Muscle of back (tissue), 13 donors: ENCODE measurements at places on chromosomes 16 and 17. TPM values are rescaled to one million over a fixed set of nuclear protein-coding genes. Genes with fewer than 3 reads are reported as not detected.
A peak's percentile ranks its signal among the peaks of the same experiment; 100 is the strongest.

DNA sequence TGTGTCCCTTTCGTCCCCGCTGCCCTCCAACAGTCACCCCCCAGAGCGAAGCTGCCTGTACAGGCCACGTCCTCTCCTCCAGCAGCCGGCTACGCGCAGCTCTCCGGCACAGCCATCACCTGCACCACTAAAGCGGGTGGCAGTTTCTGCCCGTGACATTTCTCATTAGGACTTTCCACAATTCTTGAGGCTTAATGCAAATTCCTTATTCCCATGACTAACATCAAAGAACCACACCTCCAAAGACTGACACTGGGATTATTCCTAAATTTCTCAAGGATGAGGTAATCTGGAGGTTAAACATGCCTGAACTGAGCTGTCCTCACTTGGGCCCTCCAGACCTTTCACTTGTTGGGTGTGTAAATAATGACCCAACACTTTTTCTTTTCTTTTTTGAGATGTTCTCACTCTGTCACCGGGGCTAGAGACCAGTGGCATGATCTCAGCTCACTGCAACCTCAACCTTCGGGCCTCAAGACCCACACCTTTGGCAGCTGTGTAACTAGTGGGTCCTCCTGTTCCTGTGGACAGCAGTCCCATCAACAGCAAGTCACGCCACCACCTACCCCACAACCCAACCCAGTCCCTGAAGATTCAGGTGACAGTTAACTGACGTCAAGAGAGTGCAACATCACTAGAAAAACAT lies 11.7 kb downstream of the ANKRD11 start:
- no peak for DNase-seq

DNA sequence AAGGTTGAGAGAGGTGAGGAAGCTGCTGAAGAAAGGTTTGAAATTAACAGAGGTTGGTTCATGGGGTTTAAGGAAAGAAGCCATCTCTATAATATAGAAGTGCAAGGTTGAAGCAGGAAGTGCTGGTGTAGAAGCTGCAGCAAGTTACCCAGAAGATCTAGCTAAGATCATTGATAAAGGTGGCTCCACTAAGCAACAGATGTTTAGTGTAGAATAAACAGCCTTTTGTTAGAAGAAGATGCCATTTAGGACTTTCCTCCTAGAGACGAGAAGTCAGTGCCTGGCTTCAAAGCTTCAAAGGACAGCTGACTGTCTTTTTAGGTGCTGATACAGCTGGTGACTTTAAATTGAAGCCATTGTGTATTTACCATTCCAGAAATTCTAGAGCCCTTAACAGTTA lies 29.3 kb downstream of the GOSR1 start:
- DNase-seq, result no peak

DNA sequence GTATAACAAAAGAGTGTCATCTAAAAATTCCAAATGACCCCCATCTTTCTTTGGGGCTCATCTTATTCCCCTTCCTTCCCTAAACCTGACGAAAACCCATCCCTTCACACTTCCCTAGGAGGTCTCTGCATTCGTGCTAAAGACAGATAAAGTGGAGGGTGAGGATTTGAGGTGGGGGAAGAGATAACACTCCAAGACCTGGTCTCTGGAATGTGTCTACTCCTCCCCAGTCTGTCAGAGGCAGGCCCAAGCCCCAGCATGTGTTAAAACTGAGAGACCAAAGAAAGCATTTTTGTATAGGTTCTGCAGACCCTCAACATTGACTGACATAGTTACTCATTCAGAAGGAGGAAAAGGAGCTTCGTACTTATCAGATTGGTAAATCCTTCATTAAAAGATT lies 11.0 kb upstream of the LHX1 start:
- no peak for DNase-seq

- peak; percentile 78 for DNase-seq
These were observed at the start of gene P3H4 for GRCh38 chr17:41811549-41812380. Gene P3H4 (minus strand): TSS chr17:41811949. CDS start chr17:41811915, 34 bp downstream.

- no peak for DNase-seq
These were observed 28.9 kb upstream of the CMIP start for GRCh38 chr16:81415751-81416150.

DNA sequence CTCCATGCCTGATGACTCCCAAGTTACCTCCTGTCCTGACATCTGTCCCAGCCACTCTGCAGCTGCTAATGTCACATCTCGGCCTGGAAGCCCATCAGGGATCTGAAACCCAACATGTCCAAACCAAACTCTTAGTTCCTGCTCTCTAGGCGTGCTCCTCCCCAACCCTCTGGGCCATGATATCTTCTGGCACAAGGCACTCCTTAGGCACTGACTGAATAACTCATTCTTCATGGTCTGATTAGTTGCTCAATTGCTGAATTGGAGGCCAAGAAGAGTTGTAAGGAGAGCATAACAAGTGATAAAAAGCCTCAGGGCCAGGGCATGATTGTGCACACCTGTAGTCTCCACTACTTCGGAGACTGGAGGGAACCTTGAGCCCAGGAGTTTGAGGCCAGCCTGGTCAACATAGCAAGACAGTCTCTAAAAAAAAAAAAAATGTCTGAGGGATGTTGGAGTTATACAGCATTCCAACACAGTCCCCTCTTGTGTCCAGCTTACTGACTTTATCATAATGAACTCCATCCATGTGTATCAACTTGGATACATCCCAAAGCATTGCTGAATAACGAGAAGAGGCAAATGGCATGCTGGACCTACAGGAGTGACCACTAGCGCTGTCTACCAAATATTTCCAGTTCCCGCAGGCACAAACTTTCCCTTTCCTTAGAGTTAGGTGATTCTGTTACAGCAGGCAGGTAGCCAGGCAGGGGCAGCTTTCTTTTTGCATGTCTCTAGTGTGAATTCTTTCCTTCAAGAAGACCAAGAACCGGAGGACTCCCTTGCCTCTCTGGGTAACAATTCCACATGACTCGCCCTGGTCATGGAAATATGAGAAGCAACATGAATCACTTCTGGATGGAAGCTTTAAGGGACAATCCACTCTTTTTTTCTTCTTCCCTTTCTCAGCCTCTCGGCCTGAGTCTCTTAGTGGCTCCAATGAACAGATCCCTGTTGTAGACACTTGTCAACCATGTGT lies 18.1 kb upstream of the SHCBP1 start:
- DNase-seq, result no peak

GRCh38 chr16:83134638-83135037 lies 507.9 kb downstream of the CDH13 start:
- DNase-seq, result no peak

GRCh38 chr16:24539850-24540601 lies 660 bp downstream of the RBBP6 start:
- peak; percentile 65 for DNase-seq

- DNase-seq, result no peak
These were observed 52.7 kb upstream of the LHX1 start for GRCh38 chr17:36884495-36885152.

GRCh38 chr17:35449371-35449931 lies 885 bp upstream of the SLFN13 start:
- DNase-seq, result no peak

DNA sequence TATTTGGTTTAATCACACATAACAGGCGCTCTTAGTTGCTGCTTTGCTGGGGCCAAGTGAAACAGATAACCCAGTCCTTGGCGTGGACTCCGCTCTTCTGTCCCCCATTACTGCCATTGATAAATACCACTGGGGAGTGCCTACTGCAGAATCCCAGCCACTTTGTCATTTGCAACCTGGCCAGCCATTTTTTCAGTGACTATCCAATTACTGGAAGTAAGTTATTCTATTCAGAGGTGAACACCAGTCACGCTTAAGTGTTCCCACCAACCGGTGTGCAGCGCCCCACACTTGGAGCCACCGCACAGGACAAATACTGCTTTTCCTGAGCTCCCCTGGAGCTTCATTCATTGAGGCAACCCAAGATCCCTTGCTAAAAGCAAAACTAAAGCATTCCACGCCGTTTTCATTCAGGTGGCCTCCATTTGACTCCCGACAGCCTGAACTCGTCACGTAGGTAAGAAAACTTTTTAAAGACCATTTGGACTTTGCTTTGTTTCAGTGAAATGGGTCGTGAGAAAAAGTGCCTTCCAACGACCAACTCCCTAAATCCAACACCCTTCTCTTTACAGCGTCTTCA lies 1.8 kb downstream of the USP7 start:
- no peak for DNase-seq

- no peak for DNase-seq
These were observed 1.4 kb downstream of the GOT2 start for GRCh38 chr16:58732545-58733247.

GRCh38 chr17:31830971-31831858 lies 27.8 kb downstream of the COPRS start:
- no peak for DNase-seq

DNA sequence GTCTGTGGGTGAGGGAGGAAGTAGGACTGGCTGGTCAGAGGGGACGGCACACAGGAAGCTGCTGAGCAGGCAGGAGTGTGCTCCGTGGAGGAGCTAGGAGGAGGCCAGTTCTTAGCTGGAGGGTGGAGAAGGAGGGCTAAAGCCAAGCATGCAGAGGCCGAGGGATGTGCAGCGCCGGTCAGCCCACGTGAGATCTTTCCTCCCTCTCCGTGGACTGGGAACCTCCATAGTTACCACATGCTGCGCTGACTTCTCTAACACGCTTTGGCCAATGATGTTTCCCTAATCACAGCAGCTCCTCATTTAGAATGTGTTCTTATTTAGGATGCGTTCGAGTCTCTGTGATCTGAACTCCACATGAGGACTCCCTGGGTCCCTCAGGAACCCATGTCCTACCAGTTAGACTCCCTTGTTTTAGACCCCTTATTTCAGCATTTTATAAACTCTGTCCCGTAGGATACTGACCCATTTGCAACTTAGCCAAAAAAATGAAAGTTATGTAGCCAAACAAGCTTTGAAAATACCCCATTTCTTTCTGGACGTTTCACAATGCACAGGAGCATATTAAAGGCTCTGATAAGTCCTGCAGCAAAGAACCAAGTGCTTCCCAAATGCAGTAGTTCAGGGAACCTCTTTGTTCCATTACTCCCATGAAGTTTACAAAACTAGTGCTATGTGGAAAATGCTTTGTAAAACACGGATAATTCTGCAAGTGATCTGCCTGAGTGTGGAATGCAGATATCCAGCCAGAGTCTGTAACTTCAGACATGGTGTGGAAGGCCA lies 51.4 kb downstream of the IRF8 start:
- DNase-seq, result no peak

- DNase-seq, result no peak
These were observed 64.4 kb downstream of the HAPSTR1 start for GRCh38 chr16:9155871-9156270.

DNA sequence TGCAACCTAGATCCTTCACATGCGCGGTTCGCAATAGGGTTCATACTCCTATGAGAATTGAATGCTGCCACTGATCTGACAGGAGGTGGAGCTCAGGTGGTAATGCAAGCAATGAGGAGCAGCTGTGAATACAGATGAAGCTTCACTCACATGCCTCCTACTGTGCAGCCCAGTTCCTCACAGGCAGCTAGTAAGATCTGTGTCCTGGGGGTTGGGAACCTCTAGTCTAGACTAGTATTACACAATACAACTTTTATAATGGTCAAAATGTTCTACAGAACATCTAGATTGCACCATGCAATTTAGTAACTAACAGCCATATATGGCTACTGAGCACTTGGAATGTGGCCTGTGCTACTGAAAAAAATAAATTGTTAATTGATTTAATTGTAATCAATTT lies 26.7 kb downstream of the ABCA5 start:
- DNase-seq, result no peak

DNA sequence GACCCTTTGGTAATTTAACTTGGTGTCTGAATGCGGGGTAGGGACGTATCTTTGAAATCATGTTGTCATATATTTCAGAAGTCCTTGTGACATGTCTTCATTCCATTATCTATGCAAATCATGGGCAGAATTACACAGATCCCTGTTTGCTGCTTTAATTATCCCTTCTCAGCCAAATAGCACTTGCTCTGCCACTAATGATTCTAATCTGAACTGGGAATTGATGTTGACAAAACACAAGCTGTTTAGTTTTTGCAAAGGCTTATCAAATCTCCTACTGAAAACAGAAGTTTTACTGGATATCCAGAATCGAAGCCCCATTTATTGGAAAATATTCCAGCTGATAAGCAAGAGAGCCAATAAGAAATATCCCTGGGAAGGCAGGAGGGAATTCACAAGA lies 205.9 kb upstream of the COX10 start:
- no peak for DNase-seq

DNA sequence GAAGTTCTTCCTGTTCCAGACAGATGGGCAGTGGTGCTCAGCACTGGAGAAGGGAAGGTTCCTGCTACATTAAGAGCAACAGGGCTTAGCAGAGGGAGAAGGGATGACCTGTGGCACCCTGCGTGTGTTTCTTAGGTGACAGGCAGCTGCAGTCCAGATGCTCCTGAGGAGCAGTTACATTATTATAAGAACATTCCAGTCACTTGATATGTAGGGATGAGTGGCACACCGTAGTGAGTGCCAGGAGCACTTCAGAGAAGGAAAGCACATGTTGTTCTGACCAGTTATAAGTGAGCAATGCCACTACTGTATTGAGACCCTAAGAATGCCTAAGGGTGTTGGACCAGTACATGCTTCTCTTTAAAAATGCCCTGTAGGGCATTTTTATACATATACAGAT lies 39.9 kb upstream of the MRC2 start:
- DNase-seq, result no peak

DNA sequence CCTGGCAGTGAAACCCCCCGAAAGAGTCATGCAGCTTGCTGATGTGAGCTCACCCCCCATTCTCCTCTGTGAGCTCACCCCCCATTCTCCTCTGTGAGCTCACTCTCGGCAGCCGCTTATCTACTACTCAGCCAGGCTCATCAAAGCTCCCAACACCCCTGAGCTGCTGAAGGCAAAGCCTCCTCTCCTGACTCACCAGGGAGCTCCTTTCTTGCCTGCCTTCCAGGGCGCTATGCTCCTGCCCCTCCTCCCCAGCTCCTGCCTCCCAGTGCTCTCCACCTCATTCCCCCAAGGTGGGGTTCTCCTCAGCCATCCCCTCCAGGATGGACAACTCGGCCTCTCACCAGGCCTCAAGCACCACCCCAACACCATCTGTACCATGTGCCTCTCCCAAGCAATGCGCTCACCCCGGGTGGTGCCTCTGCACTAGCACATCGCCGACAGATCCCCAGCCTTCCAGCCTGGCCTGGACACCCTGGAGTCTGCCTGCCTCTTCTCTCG lies 27.7 kb upstream of the FAAP100 start:
- no peak for DNase-seq

GRCh38 chr17:28555022-28555421 lies 2.6 kb upstream of the UNC119 start:
- no peak for DNase-seq

GRCh38 chr17:72498364-72499210 lies 377.8 kb downstream of the SOX9 start:
- no peak for DNase-seq

- peak; percentile 12 for DNase-seq
These were observed 22.5 kb upstream of the CMTR2 start for GRCh38 chr16:71311553-71312158.

GRCh38 chr16:86117235-86117634 lies 218.3 kb downstream of the IRF8 start:
- no peak for DNase-seq

GRCh38 chr16:87152221-87152755 lies 164.9 kb downstream of the C16orf95 start:
- DNase-seq, result no peak

The KCNJ16 gene
- 0.85 TPM for polyA plus RNA-seq

The ATP2A1 gene
- 770 TPM for polyA plus RNA-seq

The MVP gene
- 18.3 TPM for polyA plus RNA-seq

The PRCD gene
- polyA plus RNA-seq, result 1.6 TPM

The GCGR gene
- polyA plus RNA-seq, result not detected

The CBFA2T3 gene
- 16.5 TPM for polyA plus RNA-seq

The SLC47A2 gene
- polyA plus RNA-seq, result 0.17 TPM

The DBNDD1 gene
- 6.9 TPM for polyA plus RNA-seq

The KRTAP4-3 gene
- polyA plus RNA-seq, result not detected

The DUXB gene
- not detected for polyA plus RNA-seq

The KRTAP9-8 gene
- polyA plus RNA-seq, result not detected

The P2RX5 gene
- 18.0 TPM for polyA plus RNA-seq

The TBX2 gene
- polyA plus RNA-seq, result 9.2 TPM

The GUCY2D gene
- not detected for polyA plus RNA-seq
